ENCODE measurements at places on chromosomes 4 and X. TPM values are rescaled to one million over a fixed set of nuclear protein-coding genes. Genes with fewer than 3 reads are reported as not detected.

DNA sequence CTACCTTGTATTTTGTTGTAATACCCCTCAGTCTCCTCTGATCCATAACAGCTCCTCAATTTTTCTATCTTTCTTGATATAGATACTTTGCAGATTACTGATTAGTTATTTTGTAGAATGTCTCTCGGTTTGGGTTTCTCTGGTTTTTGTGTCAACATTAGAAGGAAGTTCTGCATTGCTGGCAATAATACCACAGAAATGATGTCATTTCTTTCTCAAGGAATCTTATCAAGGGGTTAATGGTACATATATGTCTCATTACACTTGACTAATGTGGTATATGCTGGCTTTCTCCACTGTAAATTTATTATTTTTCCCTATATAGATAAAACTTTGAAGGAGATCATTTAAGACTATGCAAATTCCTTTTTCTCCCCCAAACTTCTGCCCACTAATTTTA, 183.6 kb upstream of the DKK2 start:
- no peak for DNase-seq

GRCh38 chrX:139299309-139299708, 231.2 kb upstream of the F9 start:
- no peak for DNase-seq

DNA sequence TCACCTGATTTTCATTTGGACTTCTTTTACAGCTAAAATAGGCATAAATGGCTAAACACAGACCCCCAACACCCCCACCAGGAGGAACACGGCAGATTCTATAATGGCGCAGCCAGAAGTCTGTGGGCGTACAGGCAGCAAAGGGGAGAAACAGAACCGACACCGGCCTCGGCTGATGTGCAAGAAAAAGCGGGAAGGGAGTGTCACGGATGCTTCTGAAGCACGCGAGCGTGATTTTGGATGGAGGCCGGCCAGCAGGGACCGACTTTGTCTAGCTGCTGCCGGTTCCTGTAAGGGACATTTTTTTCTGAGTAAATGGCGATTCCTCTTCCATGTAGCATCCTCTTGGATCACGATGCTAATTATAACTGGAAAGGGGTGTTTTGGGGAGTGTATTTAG, 24.9 kb upstream of the ETNPPL start:
- DNase-seq: no peak

DNA sequence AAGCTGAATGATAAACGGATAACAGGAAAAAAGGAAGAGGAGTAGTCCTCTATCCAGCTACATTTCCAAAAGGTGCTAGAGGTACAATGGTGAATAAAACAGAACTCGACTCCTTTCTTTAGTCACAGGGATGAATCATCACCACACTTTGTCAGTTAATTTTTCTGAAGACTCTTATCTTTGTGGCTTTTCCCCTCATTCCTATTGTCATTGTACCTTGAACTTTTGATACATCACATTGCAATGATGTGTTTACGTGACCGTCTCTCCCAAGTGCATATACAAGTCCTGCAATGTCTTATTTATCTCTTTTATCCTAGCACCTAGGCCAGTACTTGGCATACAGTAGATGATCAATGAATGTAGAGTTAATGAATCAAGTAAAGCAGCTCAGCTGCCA, 134.7 kb downstream of the LHFPL1 start:
- DNase-seq: no peak

- peak; percentile 75 for DNase-seq
Measured at GRCh38 chr4:186726426-186727168, 2.9 kb upstream of the FAT1 start.

DNA sequence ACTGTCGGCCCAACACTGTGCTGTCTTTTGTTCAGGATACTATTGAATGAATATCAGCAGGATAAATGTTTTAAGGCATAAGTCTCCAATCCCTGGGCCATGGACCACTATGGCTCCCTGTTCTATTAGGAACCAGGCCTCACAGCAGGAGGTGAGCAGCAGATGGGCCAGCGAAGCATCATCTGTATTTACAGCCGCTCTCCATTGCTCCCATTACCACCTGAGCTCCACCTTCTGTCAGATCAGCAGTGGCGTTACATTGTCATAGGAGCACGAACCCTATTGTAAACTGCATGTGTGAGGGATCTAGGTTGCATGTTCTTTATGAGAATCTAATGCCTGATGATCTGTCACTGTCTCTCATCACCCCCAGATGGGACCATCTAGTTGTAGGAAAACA, 3.7 kb upstream of the APLN start:
- DNase-seq: no peak

- DNase-seq: no peak
Measured at GRCh38 chr4:113406723-113407016, 354.9 kb downstream of the CAMK2D start.

- DNase-seq: no peak
Measured at GRCh38 chrX:148867596-148867995, 367.2 kb downstream of the AFF2 start.

DNA sequence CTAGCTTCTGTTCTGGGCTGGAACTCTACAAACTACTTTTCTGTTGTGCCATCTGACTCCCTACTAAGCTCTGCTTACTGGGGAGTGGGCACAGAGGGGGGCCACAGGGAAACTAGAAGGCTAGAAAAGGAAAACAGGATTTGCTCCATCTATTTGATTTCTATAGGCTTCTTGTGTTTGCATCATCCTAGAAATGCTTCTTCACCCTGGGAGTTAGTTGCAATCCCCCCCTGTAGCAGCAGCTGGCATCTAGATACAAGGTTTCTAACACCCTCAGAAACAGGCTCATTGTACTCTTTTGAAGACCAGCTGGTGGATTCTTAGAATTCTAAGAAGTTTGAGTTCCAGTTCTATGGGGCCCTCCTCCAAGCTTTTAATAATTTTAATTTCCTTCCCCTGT, 213.4 kb downstream of the TMA16 start:
- no peak for DNase-seq

GRCh38 chr4:181477591-181477990, 765.6 kb upstream of the TENM3 start:
- no peak for DNase-seq

GRCh38 chr4:8015512-8015911, 75.9 kb upstream of the AFAP1 start:
- no peak for DNase-seq

DNA sequence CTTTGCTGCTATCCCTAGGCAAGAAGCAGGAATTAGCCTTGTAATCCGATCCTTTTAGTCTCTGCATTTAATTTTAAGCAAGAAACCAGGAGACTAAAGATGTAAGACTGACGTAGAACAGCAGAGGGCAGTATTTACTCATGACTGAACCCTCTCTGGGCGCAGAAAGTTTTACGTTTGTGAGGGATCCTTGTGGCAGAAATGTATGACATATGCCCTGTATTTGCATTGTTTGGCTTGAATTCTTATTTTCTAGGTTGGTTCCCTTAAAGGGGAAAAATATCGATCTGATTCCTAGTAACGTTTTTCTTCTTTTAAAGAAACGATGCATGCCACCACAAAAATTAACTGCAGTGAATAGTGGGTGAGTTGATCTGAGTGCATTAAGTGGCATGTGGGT, 1.3 kb upstream of the FAT4 start:
- DNase-seq: peak; percentile 88

DNA sequence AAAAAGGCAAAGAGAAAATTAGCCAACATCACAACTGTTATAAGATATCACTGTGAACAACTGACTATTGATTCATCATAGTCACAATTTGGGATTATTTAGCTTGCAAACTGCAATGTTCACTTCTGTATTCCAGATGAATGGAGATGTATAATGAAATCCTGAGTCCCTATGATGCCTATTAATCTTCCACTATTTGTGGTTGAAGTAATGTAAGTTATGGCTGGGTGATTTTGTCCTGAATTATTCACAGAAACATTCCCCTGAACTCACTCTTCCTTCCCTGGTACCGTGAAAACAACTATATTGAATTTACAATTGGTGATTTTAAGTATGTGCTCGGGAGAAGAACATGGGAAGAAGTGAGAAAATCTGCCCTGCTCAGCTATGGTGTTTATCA, 50.8 kb upstream of the NPFFR2 start:
- no peak for DNase-seq

DNA sequence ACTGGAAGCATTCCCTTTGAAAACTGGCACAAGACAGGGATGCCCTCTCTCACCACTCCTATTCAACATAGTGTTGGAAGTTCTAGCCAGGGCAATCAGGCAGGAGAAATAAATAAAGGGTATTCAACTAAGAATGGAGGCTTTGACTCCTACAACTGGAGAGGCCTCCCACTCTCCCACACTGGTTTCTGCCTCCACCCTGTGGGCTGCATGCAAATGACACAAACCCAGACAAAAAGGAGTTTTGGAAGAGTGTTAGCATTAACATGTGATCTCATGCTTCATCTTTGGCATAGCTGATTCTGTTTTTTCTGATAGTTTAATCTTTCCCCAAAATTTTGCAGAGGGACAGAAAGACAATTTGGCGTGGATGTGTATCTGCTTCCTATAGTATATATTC, 80.8 kb upstream of the IQCM start:
- no peak for DNase-seq

GRCh38 chr4:74278490-74278889, 29.8 kb upstream of the EPGN start:
- DNase-seq: no peak

- no peak for DNase-seq
Measured at GRCh38 chr4:16077786-16078185, 6.0 kb downstream of the PROM1 start.

DNA sequence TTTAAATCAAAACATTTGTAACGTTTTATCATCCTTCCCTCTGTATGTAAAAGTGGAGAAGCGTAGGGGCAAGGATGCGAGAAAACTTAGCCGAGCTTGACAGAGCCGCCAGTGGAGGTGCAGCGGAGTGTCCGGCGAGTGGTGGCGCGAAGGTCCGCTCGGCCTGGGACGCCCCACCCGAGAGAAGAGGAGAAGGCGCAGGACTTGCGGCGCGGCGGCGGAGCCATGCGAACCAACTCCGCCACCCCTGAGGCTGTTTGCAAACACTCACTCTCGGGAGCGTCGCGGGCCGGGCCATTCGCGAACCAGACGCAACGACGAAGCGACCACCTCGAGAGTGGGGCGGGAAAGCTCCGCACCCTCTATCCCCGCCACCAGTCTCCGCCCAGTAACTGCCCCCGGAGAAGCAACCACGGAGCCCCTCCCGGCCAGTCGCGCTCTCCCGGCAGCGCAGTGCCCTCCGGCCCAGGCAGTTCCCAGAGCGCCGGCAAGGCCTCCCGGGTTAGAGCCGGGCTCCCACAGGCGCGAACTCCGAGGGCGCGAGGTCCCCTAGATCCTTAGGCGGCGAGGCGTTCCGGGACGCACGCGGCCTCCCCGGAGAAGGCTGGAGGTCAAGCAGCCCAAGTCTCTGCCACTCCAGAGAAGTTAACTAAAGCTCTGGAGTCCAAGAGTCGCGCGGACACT, 2.3 kb upstream of the MAB21L2 start:
- DNase-seq: no peak

- DNase-seq: no peak
Measured at GRCh38 chrX:18906286-18906685, 77.6 kb downstream of the PHKA2 start.

DNA sequence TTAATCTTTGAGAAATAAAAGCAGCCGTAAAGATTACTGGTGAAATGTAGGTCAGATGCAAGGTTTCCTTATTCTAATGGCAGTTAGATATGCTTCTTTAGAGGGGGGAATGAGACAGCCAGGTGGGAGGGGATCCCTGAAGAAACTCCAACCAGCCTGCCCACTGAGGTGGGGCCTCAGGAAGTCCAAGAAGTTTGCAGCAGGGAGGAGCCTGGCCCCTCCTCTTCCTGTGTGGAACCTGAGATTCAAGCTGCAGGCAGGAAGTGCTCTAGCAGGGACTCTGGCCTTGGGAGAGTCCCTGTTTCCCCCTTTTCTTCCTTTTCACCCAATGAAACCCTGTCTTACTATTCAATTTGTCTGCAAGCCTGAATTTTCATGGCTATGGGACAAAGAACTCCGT, 101.4 kb upstream of the SLITRK2 start:
- DNase-seq: no peak

DNA sequence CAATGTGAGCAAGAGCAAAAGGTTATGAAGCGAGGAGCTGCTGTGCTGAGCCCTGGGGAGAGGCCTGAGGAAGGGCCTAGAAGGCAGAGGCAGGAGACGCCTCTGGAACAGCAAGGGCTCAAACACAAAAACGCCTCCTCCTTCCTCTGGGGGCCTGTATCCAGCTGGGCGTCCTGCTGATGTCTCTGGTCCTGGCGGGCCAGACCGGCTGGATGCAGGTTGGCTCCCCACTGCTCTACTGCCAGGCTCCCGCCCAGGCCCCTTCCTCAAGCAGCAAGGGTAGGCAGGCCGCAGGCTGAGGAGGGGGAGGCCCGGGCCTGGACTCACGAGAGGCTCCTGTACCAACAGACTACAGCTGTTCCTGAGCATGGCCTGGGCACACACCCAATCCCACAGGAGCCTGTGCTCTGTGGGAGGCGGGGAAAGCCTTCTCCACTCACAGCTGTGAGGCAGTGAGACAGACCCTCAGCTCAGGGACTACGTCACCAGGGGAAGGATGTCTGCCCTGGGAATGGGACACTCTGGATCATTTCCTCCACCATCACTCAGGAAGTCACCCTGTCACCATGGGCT, 2.3 kb downstream of the HAUS7 start:
- no peak for DNase-seq

GNRHR gene
- 1.0 TPM for polyA plus RNA-seq

TLR1 gene
- polyA plus RNA-seq: 5.3 TPM

KCTD8 gene
- polyA plus RNA-seq: 4.1 TPM

TCEAL5 gene
- 16.0 TPM for polyA plus RNA-seq

CTAG1B gene
- polyA plus RNA-seq: not detected

INPP4B gene
- 4.9 TPM for polyA plus RNA-seq

DGKQ gene
- 6.1 TPM for polyA plus RNA-seq

DOK7 gene
- polyA plus RNA-seq: 1.4 TPM

HS3ST1 gene
- 1.3 TPM for polyA plus RNA-seq

FATE1 gene
- polyA plus RNA-seq: not detected

DTHD1 gene
- polyA plus RNA-seq: not detected

DCAF4L1 gene
- 0.07 TPM for polyA plus RNA-seq

SPANXD gene
- not detected for polyA plus RNA-seq
